Hepatocyte (in vitro differentiated cells): ENCODE measurements at places on chromosomes 11 and 22. TPM values are rescaled to one million over a fixed set of nuclear protein-coding genes. Genes with fewer than 3 reads are reported as not detected.

GRCh38 chr11:12119502-12119901 is 9.1 kb downstream of the MICAL2 start:
- peaks cover 24% of the 10 kb centered on the region for H3K4me1 ChIP-seq
- DNase-seq = no peak
- no peaks in the 10 kb centered on the region for H3K27me3 ChIP-seq
- H3K36me3 ChIP-seq = no peaks in the 10 kb centered on the region
- no peak overlapping the region for H3K4me3 ChIP-seq

CARD16 gene
- 19.6 and 23.8 TPM in 2 replicates for polyA plus RNA-seq

GRCh38 chr22:44584256-44584902 is 86.3 kb upstream of the RTL6 start:
- H3K27ac ChIP-seq = no peak overlapping the region
- H3K4me3 ChIP-seq = no peak overlapping the region
- DNase-seq = no peak

DNA sequence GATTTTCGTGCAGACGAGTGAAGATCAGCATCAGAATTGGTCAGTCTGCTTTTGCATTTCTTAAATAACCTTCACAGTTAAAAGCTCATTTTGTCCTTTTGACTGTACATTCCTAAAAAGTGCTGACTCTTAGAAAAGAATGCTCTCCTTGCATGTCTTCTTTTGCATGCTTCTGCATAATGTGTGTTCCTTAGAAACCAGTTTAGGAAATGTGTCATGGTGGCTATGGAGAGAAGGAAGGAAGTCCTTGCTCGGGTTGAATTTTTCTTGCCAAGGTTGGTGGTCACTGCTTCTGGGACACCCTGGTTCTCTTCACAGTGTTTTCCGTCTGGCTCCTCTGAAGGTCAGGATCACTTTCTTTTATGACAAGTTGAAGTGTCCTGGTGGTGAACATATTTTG is 6.8 kb downstream of the AP2A2 start:
- H3K4me3 ChIP-seq = no peak overlapping the region
- DNase-seq = no peak
- H3K27ac ChIP-seq = peak overlapping the region; percentile 14
- H3K36me3 ChIP-seq = no peaks in the 10 kb centered on the region
- peaks cover 33% of the 10 kb centered on the region for H3K4me1 ChIP-seq
- H3K27me3 ChIP-seq = no peaks in the 10 kb centered on the region

DNA sequence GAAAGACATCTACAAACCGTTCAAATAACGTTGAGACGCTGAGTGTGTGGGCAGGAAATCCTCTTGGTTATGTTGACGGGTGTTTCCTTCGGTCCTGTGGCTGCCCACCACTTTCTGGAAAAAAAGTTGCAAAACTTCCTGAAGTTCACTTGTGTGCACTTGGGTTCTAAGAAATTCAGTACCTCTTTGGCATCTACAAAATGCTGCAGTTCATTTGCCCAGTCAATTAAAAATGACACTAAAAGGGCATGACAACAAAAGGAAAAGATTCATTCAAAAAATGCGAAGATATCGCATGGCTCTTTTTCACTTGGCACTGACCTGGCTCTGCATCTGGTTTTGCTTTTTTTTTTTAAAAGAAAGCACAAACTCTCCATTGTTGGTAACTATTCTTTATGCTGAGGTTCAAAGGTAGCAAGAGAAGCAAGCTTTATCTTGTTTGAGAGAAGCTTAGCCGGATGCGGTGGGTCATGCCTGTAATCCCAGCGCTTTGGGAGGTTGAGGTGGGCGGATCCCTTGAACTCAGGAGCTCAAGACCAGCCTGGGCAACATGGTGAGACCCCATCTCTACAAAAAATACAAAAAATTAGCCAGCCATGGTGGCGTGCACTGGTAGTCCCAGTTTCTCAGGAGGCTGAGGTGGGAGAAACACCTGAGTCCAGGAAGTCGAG is 10.6 kb upstream of the XBP1 start:
- H3K27ac ChIP-seq = peak overlapping the region; percentile 10
- DNase-seq = no peak
- no peaks in the 10 kb centered on the region for H3K36me3 ChIP-seq
- no peaks in the 10 kb centered on the region for H3K27me3 ChIP-seq
- peaks cover 27% of the 10 kb centered on the region for H3K4me1 ChIP-seq

CAT gene
- polyA plus RNA-seq = not detected in 2 replicates
